ENCODE measurements at places on chromosomes 6 and 20.

DNA sequence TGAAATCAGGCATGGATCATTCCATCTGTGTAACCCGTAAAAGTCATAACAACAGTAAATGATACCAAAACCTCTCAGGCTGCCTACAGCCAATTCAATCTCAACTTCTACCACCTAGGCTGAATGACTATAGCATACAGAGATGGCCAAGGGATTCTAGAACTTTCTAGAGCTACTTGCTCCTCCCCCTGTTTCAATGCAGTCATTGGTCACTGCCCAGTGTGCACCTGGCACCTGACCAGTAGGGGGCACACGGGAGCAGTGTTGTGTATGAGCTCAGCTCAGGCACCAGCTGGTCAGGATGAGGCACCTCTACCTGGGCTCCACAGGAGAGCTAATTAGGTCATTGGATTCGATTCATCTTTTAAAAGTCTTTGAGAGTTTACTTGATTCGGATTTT lies 86.2 kb downstream of the PLEKHG1 start:
- DNase-seq: peak; percentile 76

GRCh38 chr6:151481786-151482185 lies 12.0 kb upstream of the CCDC170 start:
- peak; percentile 13 for DNase-seq

GRCh38 chr20:22382742-22383141 lies 201.6 kb downstream of the FOXA2 start:
- DNase-seq: no peak

DNA sequence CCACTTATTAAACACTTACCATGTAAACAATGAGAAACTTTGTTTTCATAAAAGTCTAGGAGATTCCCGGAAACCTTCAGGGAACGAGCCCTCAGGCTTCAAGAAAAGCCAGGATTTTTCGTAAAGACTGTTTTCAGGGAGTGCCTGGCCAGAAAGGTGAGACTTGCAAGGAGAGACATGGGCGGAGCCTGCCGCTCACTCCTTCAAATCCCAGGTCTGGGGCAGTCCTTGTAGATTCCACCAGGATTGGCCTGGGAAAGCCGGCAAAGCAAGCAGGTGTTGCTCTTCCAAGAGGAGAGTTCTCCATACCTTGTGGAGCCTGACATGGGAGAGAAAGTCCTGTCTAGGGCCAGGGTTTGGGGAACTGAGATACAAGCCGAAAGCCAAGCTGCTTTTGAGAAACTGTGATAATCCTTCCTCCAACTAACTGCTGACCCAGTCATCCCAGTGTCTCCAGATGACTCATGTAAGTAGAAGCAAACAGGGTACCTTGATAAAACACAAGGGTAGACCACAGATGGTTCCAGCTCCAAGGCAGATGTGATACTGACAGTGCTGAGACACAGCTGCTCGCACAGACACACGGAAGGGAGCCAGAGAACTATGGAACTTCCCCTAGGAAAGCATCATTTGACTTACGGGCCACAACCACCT lies 69.4 kb upstream of the NAA20 start:
- DNase-seq: no peak

- no peak for DNase-seq
Measured at GRCh38 chr20:19264191-19264590, 51.7 kb downstream of the SLC24A3 start.

DNA sequence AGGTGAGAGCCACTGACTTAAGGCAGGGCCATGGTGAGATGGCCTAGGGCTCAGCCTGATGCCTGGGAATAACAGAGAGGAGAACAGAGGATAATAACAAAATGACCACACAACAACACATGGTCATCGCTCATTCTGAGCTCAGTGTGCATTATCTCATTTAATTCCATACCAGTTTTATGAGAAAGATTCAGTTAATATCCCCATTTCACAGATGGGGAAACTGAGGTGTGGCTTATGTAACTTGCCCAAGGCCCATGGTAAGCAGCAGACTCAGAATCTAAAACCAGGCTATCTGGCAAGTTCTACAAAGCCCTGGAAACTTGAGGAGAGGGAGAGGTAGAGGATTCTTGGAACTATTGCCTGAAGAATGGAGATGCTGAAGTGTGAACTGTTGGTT lies 200.9 kb upstream of the PMEPA1 start:
- DNase-seq: no peak

DNA sequence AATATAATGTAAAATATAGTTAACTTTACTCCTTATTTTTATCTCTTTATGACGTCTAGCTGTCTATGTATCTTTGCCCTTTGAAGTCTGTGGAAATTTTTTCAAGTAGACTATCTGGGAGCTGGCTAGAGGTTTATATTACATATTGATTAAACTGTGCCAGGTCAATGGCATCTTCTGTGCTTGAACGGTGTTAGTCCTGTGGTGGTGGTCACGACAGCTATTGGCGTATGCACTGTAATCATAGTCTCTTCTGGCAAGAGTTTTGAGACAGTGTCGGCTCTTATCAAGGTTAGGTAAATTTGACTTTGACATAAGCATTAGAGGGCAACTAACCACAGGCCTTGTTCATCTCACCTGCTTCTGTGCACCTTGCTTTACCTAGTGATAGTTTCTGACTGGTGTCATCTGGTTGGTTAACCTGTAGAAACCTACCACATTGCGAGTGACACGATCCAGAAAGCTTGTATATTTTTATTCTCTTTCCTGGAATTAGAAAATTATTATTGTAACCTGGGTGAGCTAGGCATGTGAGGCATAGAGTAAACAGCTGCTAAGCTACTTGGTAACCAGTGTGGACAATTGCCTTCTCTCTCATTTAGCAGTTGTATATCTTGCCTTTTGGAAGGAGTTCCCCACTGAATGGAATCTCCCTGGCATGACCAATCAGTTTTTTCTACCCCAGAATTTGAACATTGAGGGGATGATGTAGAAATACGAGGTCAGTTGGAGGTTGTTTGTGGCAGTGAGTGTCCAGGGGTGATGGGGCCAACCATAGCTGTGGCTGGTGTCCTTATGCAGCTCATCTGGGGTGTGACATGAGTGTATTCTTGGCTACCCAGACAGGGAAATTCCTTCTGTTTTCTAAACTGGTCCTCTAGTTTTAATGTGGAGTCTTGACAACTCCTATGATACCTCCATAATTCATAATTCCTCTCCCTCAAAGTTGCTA lies 45.9 kb downstream of the SH3BGRL2 start:
- DNase-seq: no peak

GRCh38 chr6:144232176-144232831 lies 52.8 kb upstream of the UTRN start:
- no peak for DNase-seq

DNA sequence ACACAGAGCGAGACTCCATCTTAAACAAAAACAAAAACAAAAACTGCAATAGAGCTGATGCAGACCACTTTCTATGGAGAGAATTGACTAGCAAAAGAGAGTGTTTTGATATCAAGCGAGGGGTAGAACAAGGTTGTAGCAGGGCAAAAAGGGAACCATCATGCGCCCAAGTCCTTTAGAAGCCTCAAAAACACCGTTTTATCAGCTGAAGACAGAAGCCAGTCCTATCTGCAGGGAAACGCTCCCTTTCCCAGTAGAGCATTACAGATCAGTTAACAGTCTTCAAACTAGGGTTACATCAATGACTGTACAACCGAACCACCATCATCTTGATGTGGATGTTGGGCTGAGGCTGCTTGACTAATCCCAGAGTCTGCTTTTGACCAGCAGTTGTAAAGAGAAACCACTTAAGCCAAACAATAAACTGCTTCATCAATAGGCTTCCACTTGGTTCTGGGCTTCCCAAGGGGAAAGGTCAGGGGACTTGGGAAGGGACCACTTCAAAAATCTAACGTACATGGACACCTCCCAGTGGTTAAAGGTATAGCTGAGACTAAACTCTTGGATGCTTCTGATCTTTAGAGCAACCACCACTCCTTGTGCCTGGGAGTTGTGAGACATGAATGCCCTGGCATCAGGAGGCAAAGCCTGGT lies 59.6 kb upstream of the SPDEF start:
- no peak for DNase-seq

Data from dermis blood vessel endothelial cell (primary cell).